Germinal center (tissue), 1 donor: ENCODE measurements at places on chromosomes 1 and 21.
A peak's percentile ranks its signal among the peaks of the same experiment; 100 is the strongest.

- no peak for DNase-seq
Measured at GRCh38 chr1:109383087-109383779, 14.5 kb downstream of the SORT1 start.

DNA sequence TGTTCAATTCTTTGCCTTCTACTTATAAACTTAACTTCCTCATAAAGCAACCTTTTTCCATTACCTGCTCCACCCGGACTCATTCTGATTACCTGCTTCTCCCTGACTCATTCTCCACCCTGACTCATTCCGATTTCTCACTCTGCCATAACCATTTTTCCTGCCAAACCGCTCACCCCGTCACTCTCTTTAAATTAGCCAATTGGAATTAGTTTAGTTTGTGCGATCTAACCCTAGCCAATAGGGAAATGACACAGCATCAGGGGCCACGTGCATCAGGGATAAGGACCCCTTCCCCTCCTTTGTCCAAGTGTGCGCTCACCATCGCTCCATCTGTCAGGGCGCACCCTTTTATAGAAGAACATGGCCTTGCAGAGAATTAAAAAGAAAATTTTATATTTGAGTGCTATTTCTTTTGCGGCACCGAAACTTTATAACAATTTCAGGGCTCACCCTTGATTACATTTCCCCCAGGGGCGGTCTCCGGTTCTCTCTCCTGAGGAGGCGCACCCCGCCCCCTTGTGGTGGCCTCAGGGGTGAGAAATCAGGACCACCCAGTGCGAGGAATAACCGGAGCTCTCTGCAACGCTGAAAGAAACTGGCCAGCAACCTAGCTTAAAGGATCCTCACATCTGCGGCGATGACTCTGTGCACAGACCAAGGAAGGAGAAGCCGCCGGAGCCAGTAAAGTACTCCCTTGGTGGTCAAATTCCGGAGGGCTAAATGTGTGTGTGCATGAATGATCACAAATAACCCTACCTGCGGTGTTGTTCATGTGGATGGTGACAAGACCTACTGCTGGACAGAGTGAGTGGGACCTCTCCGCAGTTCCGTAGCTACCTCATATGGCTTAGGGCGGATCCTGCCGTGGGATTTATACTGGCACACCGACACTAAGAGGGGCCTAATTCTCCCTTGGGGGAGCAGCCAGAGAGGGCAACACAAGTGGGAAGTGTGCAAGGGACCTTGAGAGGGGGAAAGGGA lies 30.3 kb upstream of the CBR3 start:
- peak; percentile 36 for DNase-seq

DNA sequence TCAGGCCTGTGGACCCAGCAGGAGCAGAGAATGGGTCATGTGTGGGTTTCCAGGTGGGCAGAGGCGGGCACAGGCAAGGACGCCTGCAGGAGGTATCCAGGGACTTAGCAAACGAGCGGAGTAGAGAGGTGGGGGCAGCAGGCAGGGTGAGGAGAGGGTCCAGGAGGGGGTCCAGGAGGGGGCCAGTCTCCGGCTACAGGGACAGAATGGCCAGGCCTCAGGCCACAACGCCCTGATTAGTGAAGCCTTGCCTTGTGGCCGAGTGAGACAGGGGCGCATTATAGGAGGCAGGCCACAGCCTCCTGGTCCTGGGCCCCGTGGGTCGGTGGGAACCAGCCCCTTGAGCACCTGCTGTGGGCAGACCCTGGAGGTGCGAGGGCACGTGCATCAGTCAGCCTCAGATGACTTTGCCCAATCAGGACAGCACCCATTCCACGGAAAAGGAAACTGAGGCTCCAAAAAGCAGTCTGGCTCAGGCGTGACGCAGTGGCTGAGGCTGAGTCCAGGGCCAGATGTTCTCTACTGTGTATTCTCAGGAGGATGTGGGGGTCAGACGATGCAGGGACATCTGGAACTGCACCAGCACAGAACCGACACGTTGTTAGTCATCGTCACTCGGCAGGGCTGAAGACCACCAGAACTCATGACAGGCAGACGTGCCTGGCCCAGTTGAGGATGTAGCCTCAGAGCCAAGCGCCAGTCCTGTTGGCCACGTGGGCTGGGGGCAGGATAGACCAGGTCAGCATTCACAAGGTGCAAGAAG lies 113.7 kb downstream of the CRYAA start:
- no peak for DNase-seq

GRCh38 chr1:118145721-118146120 lies 39.3 kb downstream of the SPAG17 start:
- DNase-seq: no peak

DNA sequence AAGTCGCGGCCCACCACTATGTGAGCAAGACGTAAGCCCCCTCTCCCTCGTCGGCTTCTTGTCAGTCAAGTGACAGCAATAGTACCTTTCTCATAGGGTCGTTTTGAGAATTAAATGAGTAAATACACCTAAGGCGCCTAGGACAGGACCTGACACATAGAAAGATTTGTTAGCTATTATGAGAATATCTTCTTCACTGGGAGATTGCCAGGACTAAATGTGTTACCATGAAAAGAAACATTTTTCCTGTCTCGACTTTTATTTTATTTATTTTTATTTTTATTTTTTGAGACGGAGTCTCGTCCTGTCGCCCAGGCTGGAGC lies 798 bp downstream of the PMF1 start:
- no peak for DNase-seq

- DNase-seq: no peak
Measured at GRCh38 chr1:63004868-63005267, 220.9 kb downstream of the ATG4C start.

DNA sequence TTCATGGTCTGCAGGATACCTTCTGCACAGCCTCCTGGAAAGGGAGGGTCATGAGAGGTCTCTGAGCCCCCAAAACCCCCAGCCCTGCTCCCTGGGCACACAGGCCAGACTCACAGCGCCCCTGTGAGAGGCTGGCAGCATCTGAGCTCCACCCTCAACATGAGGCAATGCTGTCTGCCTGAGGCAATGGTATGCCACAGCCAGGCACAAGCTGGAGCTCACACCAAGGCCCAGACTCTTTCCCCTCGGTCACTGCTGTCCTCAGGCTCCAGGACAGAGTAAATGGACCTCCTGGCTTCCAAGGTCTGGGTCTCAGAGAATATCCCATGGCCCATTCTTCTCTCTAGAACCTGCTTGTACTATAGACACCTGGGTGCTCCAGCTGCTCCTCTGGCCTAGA lies 17.2 kb downstream of the MEF2D start:
- no peak for DNase-seq

- DNase-seq: no peak
Measured at GRCh38 chr1:73887412-73887811, 310.6 kb downstream of the LRRIQ3 start.

- DNase-seq: no peak
Measured at GRCh38 chr1:218135371-218135770, 149.7 kb upstream of the RRP15 start.

- no peak for DNase-seq
Measured at GRCh38 chr1:58430421-58431275, 115.9 kb downstream of the OMA1 start.

DNA sequence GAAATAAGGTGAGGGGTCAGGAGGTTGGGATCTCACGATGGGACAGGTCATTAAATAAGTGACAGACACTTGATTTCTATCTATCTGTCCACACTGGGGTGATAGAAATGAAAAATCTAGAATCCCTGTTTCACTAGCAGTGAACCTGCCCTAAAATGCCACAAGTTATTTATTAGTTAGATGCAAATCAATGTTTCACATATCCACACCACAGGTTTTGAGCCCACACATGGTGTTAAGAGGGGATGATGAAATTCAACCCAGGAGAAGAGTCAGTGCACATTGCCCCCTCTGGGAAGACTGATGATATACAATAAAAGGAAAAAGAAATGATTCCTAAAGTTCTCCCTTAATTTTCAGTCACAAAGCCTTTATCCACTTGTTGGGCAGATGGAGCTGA lies 10.1 kb upstream of the NTPCR start:
- DNase-seq: no peak

- DNase-seq: no peak
Measured at GRCh38 chr1:101723415-101723814, 273.3 kb downstream of the OLFM3 start.

GRCh38 chr1:243979396-243979795 lies 71.7 kb upstream of the ZBTB18 start:
- peak; percentile 5 for DNase-seq

DNA sequence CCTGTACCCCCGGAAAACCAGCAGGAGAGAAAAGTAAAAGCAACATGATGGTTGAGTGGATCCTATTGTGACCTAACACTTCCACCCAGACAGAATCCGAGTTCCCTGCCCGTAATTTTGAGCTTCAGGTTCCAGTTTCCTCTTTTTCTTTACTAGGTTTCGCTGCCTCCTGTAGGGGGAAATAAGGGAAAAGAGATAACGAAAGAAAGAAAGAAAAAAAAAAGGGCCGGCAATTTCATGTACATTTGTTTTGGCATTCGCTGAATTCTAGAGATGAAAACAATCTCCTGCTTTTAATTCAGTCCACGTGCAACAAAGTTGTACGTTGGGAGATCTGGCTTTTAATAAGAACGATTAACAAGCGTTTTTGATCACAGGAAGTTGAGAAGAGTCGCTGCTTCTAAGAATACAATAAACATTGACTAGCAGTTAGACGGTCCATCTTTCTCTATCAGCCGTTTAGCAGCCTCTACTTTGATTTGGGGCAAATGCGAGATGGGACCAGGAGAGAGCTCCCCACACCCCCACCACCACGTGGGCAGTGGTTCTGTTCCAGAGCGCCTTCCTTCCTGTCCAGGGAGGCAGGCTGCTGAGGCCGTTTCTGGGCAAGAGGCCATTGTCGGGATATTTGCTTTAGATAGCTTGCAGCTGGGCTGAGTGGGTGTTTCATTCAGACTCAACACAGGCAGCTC lies 155.9 kb upstream of the RUNX1 start:
- peak; percentile 55 for DNase-seq

DNA sequence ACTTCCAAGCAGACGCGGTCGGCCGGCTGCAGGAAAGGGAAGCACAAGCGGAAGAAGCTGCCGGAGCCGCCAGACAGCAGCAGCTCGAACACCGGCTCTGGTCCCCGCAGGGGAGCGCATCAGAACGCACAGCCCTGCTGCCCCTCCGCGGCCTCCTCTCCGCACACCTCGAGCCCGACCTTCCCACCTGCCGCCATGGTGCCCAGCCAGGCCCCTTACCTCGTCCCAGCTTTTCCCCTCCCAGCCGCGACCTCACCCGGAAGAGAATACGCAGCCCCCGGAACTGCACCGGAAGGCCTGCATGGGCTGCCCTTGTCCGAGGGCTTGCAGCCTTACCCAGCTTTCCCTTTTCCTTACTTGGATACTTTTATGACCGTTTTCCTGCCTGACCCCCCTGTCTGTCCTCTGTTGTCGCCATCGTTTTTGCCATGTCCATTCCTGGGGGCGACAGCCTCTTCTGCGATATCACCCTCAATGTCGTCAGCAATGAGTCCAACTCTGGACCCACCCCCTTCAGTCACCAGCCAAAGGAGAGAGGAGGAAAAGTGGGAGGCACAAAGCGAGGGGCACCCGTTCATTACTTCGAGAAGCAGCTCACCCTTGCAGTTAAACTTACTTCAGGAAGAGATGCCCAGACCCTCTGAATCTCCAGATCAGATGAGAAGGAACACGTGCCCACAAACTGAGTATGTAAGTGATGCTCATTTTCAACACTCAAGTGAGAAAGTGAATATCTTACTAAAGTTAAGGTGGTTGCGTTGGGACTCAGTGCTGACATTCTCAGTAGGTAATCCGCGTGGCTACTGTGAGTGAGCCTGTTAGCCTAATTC lies 25.5 kb downstream of the UTS2 start:
- DNase-seq: no peak

DNA sequence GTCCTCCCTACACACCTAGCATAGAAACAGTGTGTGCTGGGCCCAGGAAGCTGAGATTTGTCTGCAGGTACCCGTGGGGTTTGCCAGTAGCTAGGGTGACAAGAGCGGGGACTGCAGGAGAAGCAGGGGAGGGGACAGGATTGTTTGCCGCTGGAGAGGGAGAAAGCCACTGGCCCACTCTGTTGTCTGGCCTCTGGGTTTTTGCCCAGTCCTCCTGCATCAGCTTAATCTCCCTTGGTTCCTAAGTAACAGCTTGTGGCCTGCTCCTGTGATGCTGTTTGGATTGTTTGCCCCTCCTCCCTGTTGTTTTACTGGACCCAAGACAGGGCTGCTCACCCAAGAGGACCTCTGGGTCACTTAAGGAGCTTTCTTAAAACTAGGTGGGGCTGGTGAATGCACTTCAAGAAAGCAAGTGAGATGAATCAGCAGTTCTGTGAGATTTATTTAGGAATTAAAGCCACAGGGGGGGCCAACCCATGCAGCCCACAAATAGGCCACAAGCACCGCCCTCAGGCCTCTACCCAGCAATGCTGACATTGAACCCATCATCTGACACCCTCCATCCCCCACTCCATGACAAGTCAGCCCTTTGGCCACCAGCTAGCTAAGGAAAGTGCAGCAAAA lies 142.8 kb downstream of the ZZZ3 start:
- DNase-seq: no peak

GRCh38 chr1:58732087-58732775 lies 32.4 kb upstream of the MYSM1 start:
- DNase-seq: no peak

DNA sequence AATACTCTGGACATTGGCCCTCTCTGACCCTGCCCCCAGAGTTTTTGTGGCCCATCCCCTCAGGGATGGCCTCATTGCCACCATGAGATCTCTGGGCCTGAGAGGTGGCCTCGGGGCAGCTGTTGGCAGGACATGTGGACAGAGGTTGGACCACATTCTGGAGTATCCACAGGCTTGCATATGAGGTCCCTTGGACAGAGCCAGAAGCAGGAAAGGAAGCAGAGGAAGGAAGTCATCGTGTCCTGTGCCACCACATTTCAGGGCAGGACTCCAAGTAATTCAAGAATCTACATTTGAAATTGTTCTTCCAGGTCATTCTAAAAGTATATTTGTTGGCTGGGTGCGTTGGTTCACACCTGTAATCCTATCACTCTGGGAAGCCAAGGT lies 95.9 kb upstream of the PPP2R5A start:
- DNase-seq: no peak

DNA sequence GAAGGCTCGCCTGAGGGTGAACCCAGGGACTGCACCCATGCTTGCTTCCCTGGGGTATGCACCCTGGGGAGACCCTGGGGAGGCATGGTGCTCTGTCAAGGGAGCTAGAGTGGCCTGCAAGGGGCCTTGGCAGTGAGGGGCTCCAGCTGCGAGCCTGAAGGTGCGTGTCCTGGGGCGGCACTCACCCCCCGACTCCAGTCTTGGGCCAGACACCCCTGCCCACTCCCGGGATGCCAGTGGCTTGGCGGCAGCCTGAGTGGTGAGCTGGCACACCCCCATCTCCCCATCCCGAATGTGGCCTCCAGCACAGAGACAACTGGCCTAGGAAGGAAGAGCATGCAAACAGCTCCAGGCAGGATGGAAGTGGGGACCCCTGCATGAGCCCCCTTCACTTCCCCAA lies 2.6 kb downstream of the SUMO3 start:
- no peak for DNase-seq

DNA sequence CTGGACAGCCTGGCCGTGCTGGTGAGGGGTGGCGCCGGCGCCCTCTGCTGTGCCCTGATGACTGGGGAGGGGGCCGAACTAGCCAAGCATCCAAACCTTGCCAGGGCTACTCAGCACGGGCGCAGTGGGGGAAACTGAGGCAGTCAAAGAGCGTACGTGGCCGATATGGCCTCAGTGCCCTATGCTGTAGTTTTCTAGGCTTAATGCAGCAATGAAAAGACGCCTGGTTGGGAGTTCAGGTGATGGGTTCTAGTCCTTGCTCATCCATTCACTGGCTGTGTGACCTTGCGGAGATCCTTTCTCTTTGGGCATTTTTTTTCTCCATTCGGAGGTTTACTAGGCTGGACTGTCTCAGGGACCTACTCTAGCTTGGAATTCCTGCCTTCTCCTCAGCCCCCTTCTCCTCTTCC lies 822 bp downstream of the MTX1 start:
- DNase-seq: no peak

- DNase-seq: no peak
Measured at GRCh38 chr1:108152782-108153222, 47.3 kb downstream of the SLC25A24 start.
